CD4-positive, alpha-beta T cell treated with Interleukin-6 at 100 ng/mL for 8 hours (primary cell): ENCODE measurements at places on chromosomes 6 and 20.

DNA sequence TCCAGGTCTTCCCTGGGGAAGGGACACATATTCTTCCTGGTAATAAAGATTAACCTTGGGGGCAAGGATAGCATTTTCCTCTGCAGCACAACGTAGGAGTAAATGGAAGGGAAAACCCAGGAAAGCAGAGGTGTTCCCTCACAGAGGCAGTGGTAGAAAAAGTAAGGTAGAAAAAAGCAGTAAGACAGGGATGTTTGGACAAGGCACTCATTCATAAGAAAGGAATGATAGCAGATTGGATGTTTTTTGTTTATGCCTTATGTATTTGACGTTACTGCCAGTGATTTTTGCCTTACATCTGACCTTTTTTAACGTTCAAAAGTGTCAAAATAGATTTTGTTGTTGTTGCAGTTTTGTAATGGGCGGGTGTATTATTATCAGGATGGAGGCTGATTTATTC, 395.0 kb downstream of the CDKAL1 start:
- DNase-seq, result no peak

GRCh38 chr20:14800707-14801425, 463.5 kb upstream of the FLRT3 start:
- no peak for DNase-seq

- DNase-seq, result no peak
Measured at GRCh38 chr6:64737418-64737817, 969.6 kb downstream of the EYS start.

GRCh38 chr6:128071212-128071611, 170.4 kb upstream of the THEMIS start:
- DNase-seq, result no peak

DNA sequence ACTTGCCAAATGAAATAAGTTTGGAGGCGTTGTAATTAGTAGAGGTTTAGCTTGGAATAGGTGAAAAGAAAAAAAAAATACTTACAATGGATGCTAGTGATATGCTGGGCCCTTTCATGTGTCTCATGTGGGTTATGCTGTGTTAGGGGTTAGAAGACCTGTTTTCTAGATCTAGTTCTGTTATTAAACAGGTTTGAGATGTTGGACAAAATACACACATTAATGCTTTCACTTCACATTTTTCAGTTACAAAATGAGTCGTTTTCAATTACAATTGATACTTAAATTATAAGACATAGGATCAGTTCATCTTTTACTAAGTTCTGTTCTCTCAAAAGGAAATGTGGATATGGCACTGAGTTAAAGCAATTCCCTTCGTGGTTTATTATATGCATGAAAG, 509.8 kb downstream of the EPM2A start:
- DNase-seq, result no peak

- no peak for DNase-seq
Measured at GRCh38 chr6:115969207-115969929, 91.3 kb downstream of the FRK start.

- no peak for DNase-seq
Measured at GRCh38 chr6:47416396-47417345, 60.9 kb upstream of the CD2AP start.

GRCh38 chr6:111872401-111873177, 663 bp downstream of the FYN start:
- DNase-seq, result peak; percentile 52

GRCh38 chr6:117007659-117008058, 130.6 kb downstream of the RFX6 start:
- DNase-seq, result no peak
